ENCODE measurements at places on chromosomes 6 and 20.

- DNase-seq: no peak
Measured at GRCh38 chr6:79610306-79611009, 20.7 kb upstream of the SH3BGRL2 start.

DNA sequence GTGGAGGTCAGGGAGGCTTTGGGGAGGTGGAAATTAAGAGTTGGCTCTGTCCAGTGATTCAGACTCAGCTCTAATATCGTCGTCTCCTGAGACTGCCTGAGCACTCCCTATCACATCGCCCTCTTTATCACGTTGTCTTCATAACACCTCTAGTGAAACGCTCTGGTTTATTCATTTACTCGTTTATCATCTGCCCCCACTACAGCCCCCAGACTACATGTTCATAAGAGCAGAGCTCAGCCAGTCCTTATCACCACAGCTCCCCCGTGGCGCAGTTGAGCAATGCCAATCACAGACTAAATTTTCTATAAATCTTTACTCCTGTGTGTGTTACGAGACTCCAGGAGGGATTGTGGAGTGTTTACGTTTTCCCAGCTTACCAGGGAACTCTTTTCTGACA, 316.2 kb downstream of the ADGRB3 start:
- DNase-seq: no peak

DNA sequence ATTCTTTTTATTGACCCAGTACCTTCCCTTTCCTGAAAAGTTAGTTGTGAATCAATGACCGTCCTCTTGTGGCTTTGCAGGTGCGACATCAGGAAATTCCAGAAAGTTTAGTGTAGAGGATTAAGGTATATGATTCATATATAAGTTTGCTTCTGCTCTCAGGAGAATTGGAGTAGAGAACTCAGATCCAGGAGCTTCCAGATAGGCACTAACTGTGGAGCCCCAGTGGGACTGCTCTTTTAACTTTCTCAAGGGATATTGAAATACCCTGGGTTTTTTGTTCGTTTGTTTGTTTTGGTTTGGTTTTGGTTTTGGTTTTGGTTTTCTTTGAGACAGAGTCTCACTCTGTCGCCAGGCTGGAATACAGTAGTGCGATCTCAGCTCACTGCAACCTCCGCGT, 9.5 kb downstream of the TAAR2 start:
- DNase-seq: no peak

DNA sequence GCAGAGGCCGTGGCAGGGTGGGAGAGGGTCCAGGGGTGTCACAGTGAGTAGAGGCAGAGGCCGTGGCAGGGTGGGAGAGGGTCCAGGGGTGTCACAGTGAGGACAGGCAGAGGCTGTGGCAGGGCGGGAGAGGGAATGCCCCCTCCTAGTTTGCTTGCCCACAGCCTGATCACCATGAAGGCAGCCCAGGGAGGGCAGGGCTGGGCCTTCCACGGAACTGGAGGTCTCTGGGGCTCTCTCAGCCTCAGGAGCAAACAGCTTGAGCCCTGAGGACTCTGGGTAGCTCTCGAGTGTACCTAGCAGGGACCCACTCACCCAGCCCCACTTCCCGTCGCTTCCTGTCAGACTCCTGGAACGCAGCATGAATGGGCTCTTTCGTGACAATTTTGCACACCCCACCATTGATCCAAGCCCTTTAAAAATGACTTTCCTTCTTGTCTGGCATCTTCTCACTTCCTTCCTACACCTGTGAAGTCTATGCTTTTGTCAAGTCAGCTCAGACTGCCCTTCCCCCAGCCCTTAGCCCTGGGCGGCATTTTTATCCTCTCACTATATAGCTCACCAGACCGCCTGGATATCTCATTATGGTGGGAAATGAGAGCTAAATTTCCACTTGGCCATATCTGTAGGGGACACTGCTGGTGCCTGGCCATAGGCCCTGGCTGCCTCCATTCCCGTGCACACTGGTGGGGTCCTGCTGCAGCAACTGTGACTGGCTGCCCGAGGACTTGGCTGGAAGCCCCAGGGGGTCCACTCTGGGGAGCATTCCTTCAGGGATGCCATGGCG, 140.3 kb downstream of the CDC5L start:
- no peak for DNase-seq

GRCh38 chr6:167113935-167114910, 8.7 kb upstream of the CCR6 start:
- no peak for DNase-seq

DNA sequence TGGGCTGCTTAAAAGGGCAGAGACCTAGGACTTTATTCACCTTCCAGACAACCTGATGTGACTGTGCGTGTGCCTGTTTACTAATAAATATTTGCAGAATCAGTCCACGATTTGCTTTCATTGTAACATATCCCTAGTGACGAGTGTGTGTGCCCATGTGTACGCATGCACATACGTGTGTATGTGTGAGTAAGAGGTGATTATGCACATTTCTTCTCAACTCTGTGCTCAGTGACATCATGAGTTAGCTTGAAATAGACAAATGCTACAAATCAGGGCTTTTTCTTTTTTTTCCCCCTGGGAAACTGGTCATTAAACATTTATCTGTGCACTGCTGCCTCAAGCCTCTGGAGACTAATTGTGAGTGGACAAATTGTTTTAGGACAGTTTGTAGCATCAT, 242.6 kb upstream of the SOX4 start:
- no peak for DNase-seq

DNA sequence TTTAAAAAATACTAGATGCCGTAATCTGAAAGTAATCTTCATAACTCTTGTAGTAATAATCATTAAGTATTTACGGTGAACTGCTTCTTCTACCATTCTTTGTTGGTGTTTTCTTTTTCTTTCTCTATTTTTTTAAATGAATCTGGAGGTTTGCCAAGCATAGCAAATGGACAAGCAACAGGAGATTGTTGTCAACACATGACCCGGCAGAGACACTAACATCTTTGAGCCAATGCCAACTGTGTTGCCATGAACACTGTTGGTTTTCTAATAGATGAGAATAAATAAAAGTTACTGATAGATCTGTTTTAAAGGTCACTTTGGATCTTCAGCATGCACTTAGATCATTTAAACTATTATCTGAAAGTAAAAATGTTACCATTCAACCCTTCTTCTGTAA, 523.6 kb upstream of the EYS start:
- DNase-seq: no peak

GRCh38 chr6:152068622-152069261, 261.3 kb downstream of the ESR1 start:
- DNase-seq: peak; percentile 41

DNA sequence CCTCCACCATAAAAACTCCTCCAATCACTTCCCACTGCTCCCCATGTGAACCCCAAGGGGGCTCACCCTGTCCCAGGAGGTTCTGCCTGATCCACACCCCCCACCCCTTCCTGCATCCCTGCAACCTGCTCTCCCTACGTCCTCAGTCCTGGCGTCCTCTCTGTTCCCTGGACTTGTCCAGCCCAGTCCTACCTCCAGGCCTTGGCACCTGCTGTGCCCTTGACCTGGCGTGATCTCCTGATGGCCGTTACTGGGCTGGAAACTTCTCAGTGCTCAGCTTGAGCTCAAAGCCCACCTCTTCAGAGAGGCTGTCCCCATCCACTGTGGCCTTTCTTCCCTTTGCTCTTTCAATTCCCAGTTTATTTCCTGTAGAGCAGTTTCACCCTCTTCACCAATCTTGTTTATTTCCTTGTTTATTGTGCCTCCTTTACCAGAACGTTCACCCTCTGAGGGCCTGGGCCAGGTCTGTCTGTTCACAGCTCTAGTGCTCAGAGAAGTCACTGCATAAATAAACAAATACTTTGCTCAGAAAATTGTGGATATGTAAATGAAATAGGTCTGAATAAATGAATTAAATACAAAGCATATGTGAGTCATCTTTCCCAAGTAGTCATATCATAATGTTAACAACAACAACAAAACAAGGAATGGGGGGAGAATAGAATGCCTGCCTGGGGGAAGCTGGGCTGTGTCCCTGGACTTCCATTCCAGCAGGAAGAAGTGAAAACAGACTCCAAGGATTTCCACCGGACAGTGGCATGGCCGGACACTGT, 175.7 kb upstream of the SULF2 start:
- no peak for DNase-seq

DNA sequence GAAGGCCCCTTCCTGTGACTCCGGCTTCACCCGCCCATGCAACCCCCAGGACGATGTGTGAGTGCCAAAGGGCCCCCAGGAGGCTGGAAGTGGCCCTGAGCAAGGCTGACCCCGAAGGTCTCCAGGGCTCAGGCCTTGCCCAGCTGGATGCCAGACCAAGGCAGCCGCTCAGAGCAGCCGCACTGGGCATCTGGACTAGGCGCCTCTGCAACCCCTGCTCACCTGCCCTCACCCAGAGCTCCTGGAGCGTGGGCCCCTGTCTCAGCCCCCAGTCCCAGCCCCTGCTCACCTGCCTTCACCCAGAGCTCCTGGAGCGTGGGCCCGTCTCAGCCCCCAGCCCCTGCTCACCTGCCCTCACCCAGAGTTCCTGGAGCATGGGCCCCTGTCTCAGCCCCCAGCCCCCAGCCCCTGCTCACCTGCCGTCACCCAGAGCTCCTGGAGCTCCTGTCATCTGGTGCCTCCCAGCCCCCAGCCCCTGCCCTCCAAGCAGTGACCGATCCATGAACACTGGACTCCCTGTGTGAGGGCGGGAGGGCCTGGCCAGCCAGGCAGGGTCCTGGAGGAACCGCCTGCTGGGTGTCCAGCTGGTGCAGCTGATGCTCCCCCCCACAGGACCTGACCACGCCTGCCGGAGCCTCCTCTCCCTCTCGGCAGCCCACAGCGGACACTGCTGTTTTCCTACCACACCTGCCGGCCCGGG, 1.1 kb downstream of the SRMS start:
- no peak for DNase-seq

DNA sequence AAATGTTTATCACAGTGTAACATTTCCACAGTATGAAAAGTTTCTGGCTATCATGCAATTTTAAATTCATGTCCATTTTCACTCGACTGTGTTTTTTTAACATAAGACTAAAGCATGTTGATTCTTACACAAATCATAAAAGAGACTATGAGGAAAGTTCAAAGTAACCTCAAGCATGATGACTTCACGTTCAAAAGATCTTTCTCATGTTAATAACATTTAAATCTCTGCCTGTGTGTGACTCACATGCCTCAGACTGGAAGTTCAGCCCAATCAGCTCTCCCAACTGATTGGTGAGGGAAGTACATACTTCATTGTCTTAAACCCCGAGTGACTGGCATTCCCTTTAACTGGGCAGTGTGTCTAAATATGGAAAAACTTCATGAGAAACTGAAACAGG, 37.4 kb downstream of the ATXN1 start:
- DNase-seq: no peak

DNA sequence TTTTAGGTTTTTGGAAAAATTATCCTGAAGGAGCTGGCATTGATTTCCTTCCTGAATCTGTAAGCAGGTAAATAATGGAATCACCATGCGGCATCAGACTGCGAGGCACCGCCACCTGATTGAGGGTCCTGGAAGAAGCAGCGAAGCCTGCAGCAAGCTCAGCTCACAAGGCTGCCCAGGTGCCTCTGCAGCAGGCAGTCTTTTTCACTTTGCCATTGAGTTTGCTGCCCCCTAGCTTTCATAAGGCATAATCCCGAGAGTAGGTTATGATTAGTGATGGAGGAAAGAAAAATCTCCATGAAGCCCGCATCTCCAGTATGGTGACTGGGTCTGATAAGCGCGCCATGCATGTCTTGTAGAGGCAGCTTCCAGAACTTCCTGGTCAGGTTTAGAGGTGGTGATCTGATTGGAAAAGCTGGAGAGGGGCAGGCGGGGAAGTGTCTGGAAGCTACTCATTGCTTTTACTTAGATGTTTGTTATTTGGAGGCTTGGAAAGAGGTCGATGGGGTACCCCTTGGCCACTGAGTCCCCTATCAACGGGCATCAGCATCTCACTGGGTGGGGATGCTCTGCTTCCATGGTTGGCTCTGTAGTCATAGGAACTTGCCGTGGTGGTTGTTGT, 26.7 kb downstream of the IYD start:
- peak; percentile 59 for DNase-seq

DNA sequence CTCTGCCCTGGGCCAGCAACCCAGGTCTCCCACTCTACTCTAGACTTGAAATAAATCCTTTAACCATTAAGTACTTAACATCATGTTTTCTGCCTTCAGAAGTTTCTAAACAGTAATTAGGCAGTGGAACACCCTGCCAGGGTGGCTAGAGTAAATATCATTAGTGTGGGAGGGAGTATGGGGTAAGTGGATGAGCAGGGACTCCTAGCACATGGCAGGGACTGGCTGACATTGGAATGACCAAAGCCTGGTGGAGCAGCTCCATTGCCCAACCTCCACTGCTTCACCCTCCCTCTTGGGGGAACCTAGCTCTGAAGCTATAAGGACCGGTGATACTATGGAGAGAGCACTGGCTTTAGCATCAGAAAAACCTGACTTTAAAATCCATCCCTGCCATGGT, 167.1 kb downstream of the MAFB start:
- DNase-seq: no peak

DNA sequence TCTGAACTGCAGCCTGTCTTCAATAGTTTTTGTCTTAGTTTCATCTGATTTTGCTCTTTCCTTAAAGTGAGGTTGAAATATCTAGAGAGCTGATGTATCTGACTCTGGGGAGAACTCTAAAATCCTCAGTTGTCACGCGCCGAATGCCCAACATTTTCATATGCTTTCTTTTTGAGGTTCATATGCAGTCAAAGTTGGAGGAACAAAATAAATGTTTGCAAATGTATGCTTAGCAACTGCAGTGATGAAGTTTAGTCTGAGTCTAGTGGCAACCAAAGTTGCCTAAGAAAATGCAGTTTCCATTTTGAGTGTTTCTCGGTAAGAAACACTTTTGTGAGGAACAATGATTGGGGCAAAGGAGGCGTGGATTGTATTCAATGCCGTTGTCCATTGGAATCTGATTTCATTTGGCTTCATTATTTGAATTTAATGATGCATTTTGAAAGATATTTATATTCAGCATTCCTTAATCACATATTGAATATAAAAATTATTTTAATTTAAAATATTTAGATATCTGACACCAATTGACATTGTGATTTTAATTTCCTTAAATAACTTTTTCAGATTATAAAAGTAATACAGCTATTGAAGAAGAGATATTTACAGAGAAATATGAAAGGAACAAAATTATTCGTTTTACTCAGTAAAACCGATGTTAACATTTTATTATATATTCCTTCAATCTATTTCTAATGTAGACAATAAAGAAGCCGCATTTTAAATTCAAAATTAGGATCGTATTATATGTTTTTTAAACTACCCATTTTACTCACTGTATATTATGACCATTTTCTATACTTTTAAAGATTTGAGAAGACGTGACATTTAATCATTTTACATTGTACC, 122.0 kb downstream of the PLEKHG1 start:
- DNase-seq: no peak

DNA sequence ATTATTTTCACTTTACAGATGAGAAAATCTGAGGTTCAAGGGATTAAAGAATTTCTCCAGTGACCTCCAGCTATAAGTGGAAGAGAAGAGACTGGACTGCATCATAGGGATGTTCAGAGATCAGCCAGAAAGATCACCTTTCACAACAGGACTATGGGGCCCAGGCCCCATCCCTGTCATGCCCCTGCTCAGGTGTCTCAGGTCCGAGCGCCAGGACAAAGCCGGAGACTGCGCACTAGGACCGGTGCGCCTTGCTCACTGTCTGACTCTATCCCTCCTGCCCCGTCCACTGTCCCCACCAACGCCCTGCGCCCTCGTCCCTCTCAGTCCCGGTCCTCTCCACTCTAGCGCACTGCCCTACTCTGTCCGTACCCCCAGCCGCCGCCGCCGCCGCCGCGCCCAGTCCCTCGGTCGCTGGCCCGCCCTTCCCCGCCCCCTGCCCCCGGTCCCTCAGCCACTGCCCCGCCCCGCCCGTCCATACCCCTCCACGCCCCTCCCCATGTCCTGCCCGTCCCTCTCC, 521 bp upstream of the RAD21L1 start:
- no peak for DNase-seq

All from hematopoietic multipotent progenitor cell treated with erythropoietin and hydrocortisone succinate and interleukin-3 and kit ligand, for 8 days (in vitro differentiated cells).